Thymus (tissue), 14 donors: ENCODE measurements at places on chromosomes 6 and 20.

GRCh38 chr6:156557251-156557910 is 219.8 kb upstream of the ARID1B start:
- no peak for DNase-seq

GRCh38 chr6:33330736-33331135 is 13.2 kb upstream of the ZBTB22 start:
- no peak for DNase-seq

DNA sequence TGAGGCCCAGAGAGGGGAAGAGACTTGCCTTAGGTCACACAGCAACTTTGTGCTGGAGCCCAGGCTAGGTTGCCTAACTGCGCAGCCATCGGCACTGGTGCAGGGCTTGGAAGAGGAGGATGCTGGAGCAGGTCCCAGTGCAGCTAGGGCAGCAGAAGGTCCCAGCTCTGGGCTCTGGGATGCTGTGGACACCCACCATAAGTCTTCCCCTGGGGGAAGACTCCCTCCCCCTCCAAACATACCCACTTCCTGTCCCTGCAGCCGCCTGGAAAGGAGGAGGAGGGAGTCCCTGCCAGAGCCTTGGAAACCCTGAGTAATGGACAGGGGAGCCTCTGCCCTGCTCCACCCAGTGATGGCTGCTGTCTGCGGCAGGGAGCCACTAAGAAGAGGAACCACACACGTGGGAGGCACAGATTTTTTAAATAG is 93.6 kb downstream of the NCR2 start:
- DNase-seq: no peak

DNA sequence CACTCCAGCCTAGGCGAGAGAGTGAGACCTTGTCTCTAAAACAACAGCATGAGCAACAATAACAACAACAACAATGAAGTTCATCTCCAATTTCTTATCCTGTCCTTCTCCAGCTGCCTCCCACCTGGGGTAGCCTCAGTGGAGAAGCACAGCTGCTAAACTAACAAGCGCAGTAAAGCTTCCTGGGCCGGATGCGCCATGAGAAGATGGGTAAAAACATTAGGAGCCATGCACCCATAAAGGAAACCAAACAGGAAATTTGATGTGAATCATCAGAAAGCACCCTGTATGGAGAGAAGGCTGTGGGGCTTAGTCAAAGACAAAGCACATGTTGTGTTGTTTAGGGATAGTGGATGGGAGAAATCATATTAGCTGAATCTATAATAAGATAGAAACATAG is 61.1 kb upstream of the CCN6 start:
- no peak for DNase-seq

DNA sequence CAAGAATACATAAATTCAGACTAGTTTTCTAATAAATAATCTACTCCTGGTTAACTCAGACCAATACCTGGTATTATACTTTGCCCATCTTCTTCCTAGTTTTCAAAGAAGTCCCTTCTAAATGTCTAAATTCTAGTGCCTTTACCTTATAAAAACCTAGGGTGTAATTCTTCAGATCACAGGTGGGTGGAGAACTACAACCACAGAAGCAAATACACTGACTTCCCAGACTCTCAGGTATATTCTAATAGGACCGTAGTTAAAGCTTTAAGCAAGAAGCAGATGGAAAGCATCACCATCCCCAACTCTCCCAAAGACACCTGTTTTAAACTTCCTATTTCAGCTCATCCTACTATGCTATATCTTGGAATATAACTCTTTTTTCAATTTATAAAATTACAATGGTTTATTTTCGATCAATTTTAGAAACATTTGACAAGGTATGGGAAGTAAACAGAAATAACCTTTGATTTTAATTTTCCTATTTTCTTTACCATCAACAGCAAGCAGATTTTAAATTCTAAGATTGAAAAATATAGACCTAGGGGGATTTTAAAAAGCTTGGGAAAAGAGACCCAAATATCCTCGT is 15.8 kb downstream of the MAN1A1 start:
- DNase-seq: no peak

- no peak for DNase-seq
These were observed 22.9 kb downstream of the DEK start for GRCh38 chr6:18241208-18242038.

GRCh38 chr6:47309291-47310130 is at the start of gene TNFRSF21:
TSS of gene TNFRSF21 (minus strand) at chr6:47309905. CDS start at chr6:47309511, 394 bp downstream.
- DNase-seq: peak; percentile 88

DNA sequence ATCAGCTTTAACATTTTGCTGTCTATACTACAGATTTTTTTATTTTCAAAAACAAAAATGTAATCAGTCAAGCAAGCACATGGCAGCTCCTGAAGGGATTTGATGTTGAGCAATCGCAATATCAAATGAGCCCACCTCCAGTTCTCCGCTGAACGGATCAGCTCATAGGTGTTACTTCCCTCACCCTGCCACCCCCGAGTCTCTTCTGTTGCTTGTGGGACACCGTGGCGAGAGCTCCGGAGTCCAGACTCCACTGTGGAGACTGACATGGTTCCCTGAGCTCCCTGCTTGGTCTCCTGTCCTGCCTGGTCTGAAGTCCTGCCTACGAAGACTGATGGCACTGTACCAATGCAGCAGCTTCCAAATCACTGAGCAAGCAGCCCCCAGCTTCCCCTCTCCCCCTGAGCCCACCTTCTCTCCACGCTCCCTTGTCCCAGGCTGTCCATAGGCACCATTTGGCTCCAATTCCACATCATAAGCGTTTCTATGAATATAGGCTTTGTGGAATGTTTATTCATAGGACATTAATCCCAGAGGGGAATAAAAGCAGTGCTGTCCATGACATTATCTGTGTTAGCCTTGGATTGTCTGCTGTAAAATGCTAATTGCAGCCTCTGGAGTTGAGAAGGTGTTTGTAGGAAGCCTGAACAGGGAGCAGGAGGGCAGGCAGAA is 162.2 kb downstream of the LY86 start:
- no peak for DNase-seq
